ENCODE measurements at places on chromosomes 12 and 14. TPM values are rescaled to one million over a fixed set of nuclear protein-coding genes. Genes with fewer than 3 reads are reported as not detected.
A peak's percentile ranks its signal among the peaks of the same experiment; 100 is the strongest.

DNA sequence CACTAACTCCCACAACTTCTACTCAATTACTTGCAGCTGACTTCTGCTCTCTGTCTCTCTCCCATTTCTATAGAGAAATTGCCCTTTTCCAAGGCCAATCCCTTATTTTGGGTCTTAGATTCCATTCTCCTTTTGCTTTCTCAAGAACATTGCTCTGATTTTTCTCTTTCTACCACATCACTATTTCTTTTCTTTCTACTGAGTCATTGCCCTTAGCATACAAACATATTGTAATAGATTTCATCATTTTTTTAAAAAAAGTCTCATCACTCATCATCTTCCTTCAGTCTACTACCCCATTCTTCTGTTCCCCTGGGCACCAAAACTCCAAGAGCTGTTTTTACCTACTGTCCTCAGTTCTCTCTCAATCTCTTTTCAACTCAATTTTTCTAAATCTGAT is 4.4 kb upstream of the KCNA1 start:
- DNase-seq, result no peak

DNA sequence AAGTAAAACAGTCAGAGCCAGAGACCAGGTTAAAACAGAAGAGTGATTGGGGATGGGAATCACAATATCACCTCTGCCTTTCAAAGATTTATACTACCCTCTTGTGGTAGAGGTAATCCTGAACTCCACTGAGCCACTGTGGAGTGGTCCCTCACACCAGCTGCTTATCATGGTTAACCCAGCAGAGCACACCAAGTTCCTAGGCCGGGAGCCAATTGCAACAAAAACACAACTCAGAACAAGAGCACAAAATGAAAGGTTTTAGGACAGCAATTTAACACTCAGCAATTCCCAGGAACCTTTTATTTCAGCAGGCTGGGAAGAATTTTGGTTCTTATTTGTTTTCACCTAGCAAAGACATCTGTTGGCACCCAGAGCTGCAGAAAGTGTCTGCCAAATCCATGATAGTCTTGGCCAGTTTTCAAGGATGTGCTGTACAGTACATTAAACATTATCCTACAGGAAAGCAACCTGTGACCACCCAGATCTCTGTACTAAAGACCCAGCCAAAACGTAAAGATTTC is 220.5 kb upstream of the ATXN7L3B start:
- peak; percentile 63 for DNase-seq

TAS2R9 gene
- not detected for polyA plus RNA-seq

DNA sequence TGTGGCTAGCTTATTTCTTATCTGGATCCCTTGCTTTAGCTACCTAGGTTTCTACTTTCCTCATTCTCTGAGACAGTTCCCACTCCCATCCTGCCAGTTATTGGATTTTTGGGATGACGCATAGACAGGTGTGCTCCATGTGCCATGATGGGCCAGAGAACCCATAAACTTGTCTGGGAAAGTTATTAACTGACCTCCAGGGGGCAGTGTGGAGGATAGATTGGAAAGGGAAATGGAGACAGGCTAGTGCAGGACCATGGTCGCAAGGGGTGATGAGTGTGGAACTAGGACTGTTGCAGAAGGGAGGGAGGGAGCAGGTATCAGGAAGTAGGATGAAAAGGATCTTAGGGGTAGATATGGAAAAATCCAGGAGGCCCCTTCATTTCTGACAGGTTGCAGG is 80.3 kb downstream of the ESRRB start:
- peak; percentile 45 for DNase-seq

DNA sequence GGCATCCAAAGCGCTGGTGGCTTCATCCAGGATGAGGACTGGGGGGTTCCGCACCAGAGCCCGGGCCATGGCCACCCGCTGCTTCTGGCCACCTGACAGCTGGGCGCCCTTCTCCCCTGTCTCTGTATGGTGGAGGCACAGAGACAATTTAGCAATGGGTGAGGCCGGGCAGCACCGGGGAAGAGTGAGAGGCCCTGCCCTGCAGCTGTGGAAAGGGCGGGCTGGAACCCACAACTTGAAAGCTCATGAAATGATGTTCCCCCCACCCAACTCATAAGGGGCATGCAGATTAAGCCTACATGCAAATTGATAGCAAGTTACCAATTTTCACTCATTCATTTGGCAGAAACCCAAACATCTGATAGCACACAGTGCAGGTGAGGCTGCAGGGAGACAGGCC is 34.1 kb downstream of the ABCB9 start:
- no peak for DNase-seq

DNA sequence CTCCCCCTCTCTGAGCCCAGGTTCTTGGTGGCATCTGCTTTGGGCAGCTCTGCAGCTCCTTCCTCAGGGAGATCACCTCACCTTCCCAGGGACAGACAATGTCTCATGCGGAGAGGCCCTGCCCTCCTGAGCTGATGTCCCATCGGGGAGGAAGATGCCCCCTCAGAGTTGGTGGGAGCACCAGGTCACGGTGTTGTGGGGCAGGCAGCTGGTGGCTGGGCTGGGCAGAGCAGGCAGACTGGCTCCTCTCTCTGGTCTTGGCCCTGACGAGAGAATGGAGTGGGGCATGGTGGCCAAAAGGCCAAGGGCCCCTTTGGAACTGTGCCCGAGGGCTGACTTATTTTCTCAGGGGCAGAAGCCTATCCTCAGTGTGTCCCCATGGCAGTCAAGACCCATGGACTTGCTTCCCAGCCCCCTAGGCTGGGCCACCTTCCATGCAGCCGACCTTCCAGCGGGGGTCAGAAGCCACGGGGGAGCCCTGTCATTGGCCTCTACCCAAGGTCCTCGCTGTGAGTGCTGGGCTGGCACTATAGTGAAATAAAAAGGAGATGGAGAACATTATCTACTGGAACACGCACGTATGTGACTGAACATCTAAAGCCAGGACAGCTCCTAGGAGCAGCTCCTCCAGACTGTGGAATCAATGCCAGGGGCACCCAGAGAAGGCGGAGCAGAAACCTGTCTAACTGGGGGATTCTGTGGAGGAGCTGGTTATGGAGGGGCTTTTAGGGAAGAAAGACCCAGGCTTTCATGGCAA is 21.9 kb downstream of the PPP2R5C start:
- DNase-seq, result no peak

DNA sequence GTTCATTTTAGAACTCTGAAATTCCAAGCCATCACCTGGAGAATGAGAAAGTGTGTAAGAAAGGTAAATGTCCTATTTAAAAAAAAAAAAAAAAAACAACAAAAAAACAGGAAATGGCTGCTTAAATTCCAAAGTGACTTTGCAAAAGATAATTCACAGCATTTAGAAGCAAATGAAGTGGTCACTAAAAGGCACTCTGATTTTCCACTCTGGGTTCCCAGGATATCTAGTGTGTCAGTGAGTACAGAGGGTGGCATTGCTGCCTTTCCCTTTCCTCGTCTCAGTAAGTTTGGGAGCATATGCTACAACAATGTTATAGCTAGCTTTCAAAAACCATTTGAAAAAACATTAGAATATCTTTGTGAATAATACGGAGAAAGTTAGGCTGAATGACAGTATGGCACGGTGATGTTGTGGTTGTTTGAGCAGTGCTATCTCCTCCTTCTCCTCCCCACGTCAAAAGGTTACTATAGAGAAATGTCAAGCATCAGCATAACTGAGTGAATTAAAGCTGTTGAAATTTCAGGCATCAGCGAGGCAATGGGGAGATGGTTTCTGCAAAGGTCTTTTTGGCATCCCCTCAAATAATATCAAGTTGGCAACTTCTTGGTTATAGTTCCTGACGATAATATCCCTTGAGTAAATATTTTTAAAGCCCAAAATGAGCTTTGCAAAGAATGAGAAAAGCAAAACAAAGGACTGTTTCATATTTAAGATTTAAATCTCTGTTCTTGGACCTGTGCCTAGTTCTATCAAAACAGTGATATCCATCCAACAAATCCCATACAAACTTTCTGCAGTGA is 164.5 kb upstream of the E2F7 start:
- DNase-seq, result no peak

PIANP gene
- polyA plus RNA-seq, result 12.1 TPM

- no peak for DNase-seq
Observed at GRCh38 chr14:63318835-63319234, at the start of gene GPHB5. Gene GPHB5 (minus strand): TSS chr14:63318935. CDS start chr14:63317849, 1,086 bp downstream.

- no peak for DNase-seq
Observed at GRCh38 chr12:89815225-89815624, 106.6 kb upstream of the ATP2B1 start.

Measured in left kidney (tissue), 8 donors.